ENCODE measurements at places on chromosomes 1 and 21.
A peak's percentile ranks its signal among the peaks of the same experiment; 100 is the strongest.

DNA sequence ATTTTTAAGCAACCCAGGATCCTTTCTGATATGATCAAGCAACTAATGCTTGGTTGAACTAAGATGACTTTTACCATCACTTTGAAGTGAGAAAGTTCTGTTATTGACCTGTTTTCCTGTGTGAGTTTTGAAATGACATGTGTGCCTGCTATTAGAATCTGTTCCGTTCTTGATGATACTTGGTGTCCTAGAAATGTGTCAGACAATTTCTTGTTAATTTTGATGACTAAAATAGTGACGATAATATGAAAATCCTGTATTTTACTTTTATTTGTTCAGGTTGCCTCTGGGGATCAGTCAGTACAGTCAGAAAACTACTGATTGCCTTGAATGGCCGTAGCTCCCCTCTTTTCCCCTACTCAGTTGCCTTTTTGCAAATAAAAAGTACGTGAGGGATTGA is 228.0 kb downstream of the RYR2 start:
- no peak for DNase-seq

- no peak for DNase-seq
These were observed 2.4 kb downstream of the S100A5 start for GRCh38 chr1:153538315-153538821.

GRCh38 chr1:114082304-114082630 is 71.4 kb downstream of the SYT6 start:
- DNase-seq, result no peak

- DNase-seq, result no peak
These were observed 143.1 kb downstream of the PHTF1 start for GRCh38 chr1:113616156-113616555.

- DNase-seq, result no peak
These were observed 239.2 kb downstream of the ATG4C start for GRCh38 chr1:63023171-63023570.

DNA sequence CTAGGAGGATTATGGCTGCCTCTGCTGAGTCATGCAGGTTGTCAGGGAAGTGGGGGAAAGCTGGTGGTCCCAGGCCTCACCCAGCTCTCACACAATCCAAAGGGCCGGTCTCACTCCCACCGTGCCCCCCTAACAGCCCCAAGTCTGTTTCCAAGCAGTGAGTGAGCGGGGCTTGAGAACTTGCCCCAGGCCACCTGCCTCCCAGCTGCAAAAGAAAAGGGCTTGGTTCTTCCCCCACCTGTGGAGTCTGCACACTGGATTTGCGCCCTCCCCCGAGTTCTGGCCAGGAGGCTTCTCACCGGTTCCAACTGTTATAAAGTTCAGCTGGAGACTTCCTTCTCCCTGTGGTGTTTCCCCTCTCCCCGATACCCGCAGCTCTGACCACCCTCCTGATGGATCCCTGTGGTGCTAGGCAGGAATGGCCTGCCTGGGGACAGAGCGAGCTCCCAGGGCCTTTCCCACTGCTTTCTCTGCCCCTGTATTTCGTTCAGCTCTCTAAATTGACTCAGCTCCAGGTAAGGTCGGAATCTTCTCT is 222.3 kb downstream of the BARHL2 start:
- no peak for DNase-seq

DNA sequence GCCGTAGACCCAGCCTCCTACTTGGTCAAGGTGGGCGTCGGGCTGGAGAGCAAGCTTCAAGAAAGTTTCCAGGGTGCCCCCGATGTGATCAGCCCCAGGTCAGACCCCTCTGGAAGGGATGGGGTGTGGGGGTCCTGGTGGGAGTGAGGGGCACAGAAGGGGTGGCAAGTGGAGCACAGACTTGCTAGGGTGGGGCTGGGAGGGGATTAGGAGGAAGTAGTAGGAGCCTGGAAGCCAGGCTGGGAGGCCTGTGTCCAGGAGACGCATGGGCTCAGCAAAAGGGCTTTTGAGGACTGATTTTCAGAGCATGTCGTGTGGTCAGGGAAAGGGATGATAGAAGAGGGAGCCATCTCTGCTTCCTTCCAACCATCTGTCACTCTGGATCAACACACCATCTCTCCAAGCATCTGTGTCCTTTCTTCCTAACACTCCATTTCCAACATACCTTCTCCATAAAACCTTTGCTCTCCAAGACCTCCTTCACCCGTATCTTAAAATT is 8.5 kb downstream of the TRIM46 start:
- no peak for DNase-seq

- DNase-seq, result no peak
These were observed 26.5 kb downstream of the ZBTB8B start for GRCh38 chr1:32491386-32491785.

GRCh38 chr1:9654051-9654833 is 2.7 kb downstream of the PIK3CD start:
- no peak for DNase-seq

GRCh38 chr1:220810963-220811362 is 24.2 kb downstream of the MTARC1 start:
- no peak for DNase-seq

DNA sequence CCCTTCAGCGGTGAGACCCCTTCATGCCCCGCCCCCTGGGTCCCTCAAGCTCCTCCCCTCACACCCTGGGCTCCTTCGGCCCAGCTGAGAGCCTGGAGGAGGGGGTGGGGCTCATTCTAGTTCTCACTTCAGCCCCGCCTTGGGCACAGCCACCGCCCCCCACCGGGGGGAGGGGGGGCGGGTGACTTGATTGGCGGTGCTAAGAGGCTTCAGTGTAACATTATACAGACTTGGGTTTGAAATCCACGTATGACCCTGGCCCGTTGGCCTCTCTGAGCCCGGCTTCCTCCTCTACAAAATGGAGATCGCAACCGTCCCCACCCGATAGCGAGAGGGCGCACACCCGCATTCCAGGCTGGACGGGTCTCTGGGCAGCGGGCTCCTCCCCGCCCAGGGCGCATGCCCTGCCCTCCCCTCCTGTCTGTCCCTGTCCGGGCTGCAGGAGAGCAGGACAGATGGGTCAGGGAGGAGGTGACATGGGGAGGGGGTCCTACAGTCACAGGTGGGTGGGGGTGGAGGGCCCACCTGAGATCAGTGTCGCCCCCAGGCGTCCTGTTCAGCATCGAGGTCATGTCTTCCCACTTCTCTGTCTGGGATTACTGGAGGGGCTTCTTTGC is 5.1 kb downstream of the CLCNKB start:
- DNase-seq, result peak; percentile 32

- DNase-seq, result no peak
These were observed 696.1 kb downstream of the MATN1 start for GRCh38 chr1:30027247-30027646.

- DNase-seq, result no peak
These were observed 8.9 kb downstream of the DCLRE1B start for GRCh38 chr1:113913887-113914664.

- DNase-seq, result no peak
These were observed 118.9 kb downstream of the ATF6 start for GRCh38 chr1:161885003-161885402.

DNA sequence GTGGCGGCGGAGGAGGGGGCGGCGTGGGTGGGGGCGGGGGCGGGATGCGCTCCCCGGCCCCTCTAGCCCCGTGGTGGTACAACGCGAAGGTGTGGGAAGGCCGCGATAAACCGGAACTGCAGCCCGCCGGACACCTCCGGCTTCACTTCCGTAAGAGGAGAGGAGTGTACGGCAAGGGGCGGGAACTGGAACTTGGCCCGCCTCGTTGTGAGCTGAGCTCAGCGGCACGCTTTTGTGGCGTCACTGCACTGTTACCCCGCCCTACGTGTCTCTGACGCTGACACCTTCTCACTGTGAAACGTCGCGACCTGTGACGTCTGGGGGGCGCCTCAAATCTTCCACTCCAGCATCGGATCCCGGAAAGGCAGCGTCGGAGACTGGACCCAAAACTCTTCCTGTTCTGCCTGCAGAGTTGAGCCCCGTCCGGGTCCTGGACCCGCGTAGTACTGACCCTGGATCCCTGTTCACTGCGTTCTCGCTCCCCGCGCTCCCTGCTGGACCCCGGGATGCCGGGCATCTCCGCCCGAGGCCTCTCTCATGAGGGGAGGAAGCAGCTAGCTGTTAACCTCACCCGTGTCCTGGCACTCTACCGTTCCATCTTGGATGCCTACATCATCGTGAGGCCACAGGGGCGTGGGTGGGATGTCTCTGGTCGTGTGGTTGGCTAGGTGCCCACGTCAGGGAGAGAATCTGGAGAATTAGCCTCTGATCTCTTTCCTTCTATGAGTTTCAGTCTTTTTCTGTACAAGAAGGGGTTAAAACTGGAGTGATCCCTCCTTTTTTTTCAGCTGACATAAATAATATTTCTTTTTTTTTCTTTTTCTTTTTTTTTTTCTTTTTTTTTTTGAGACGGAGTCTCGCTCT is at the start of gene ISG20L2:
TSS of gene ISG20L2 (minus strand) at position 168 of the 864 bp plus-strand sequence. CDS start 1,114 bp downstream, outside the sequence.
- DNase-seq, result peak; percentile 85

GRCh38 chr1:245683676-245684075 is 528.9 kb downstream of the KIF26B start:
- DNase-seq, result no peak

- no peak for DNase-seq
These were observed 221.3 kb upstream of the DMRTA2 start for GRCh38 chr1:50644447-50645105.

DNA sequence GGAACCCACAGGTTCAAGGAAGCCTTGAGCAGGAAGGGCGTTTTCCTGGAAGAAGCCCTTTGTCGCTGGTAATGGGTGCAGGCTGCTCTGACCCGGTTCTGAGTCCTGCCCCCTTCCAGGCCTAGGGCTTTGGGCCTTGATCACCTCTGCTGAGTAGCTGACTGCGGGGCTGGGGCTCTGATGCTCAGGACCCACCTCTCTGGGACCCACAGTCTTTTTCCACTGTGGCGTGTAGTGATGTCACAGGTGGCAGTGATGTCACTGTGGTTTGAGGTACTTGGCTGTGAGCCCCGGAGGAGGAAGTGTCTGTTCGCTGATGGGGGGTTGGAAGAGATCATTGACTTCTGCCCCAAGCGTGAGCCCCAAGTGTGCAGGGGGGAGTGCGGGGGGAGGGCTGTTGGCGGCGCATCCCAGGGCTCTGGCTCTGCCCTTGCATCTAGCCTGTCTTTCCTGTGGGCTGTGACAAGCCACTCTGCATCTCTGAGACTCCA is 6.9 kb downstream of the TNFRSF1B start:
- peak; percentile 57 for DNase-seq

- DNase-seq, result no peak
These were observed 14.1 kb upstream of the SVBP start for GRCh38 chr1:42831273-42831672.

- DNase-seq, result no peak
These were observed 3.8 kb upstream of the DMBX1 start for GRCh38 chr1:46485564-46486431.

- no peak for DNase-seq
These were observed 32.1 kb downstream of the CTNNBIP1 start for GRCh38 chr1:9877962-9878361.

DNA sequence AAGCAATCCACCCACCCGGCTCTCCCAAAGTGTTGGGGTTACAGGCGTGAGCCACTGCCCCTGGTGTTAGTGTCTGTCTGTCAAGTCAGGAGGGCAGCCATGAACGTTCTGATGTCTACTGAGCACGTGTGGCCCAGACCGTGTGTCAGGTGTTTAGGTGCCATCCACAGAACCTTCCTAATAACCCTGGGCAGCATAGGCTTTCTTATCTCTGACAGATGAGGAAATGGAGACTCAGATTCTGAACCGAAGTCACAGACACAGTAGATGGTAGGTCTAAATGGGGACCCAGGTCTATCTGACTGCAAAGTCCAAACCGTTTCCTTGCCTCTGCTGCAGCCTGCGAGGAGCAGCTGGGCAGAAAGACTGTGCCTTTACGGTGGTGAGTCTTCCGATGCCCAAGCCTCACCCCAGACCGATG is 622 bp upstream of the IL6R start:
- no peak for DNase-seq

GRCh38 chr1:244802556-244803239 is 32.8 kb upstream of the COX20 start:
- no peak for DNase-seq

- peak; percentile 6 for DNase-seq
These were observed 3.0 kb downstream of the FMO1 start for GRCh38 chr1:171251042-171251951.

GRCh38 chr1:13699510-13699909 is 478 bp upstream of the PRDM2 start:
- no peak for DNase-seq

DNA sequence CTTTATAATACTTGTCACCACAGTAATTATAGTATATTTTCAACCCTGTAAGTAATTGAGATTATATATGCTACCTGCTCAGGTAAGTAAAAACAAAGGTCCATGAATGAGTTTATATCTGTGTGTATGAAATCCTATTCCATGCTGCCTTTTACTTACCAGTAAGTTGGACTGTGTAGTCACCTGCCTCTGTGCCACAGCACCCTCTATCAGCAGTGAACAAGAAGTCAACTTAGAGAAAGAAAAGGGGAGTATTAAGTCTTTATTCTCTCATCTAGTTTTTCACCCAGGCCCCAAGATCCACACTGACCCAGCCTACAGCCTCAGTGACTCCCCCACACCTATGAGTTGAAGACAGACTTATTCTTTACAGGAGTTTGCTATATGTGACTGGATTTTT is 36.9 kb upstream of the IFI16 start:
- no peak for DNase-seq

DNA sequence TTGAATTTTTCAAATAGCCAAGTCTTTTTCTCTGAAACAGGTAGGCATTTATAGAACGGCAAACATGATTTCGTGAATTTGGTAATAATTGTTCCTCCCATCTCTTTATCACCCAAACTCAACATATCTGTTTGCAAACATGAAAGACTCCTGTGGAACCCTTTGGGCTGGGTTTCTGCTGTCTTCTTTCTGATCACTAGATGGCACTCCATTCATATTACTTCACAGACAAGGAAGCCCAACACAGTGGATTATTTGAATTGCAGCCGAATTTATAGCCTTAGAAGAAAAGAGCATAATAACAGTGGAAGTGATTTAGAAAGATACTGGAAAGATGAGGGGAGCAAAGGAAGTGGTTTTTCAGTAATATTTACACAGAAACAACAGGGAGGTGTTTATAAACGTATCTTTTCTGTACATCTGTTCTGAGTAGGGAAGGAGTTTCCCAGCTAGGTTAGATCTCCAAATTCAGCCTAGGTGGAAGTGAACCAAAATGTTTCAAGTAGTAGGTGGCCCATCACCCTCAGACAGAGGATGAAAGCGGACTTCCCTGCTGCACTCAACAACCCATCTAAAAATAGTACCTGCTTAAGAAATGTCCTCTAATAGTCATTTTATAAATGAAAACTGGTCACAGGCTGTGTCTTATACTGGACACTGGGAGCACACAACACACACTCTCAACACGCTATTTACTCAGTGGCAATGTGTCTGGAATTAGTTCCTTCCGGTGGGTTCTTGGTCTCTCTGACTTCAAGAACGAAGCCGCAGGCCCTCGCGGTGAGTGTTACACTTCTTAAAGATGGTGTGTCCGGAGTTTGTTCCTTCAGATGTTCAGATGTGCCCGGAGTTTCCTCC is 67.6 kb downstream of the MAP3K21 start:
- DNase-seq, result no peak

GRCh38 chr1:7651203-7651602 is 119.9 kb upstream of the VAMP3 start:
- no peak for DNase-seq

GRCh38 chr1:246699095-246699735 is 25.0 kb upstream of the SCCPDH start:
- DNase-seq, result peak; percentile 54

GRCh38 chr1:19260211-19261138 is 8.9 kb downstream of the MRTO4 start:
- DNase-seq, result no peak

GRCh38 chr1:172609528-172609927 is 49.4 kb upstream of the FASLG start:
- DNase-seq, result no peak

Measured in stimulated activated CD4-positive, alpha-beta T cell treated with anti-CD3 and anti-CD28 coated beads, Interleukin-15, amount 100 ng/mL, for 1 hour (primary cell).